ENCODE measurements at places on chromosomes 16 and 17. TPM values are rescaled to one million over a fixed set of nuclear protein-coding genes. Genes with fewer than 3 reads are reported as not detected.

KRTAP4-3 gene
- not detected for total RNA-seq

PSKH1 gene
- total RNA-seq, result 14.7 TPM

ARHGAP44 gene
- total RNA-seq, result 2.4 TPM

IQCK gene
- total RNA-seq, result 10.8 TPM

NPIPB2 gene
- total RNA-seq, result 1.5 TPM

SLC6A2 gene
- 0.07 TPM for total RNA-seq

CRYBA1 gene
- total RNA-seq, result not detected

KCNJ12 gene
- total RNA-seq, result 1.5 TPM

CDRT15 gene
- not detected for total RNA-seq

NHLRC4 gene
- 0.21 TPM for total RNA-seq

PRKCB gene
- total RNA-seq, result 0.22 TPM

CUEDC1 gene
- 56.9 TPM for total RNA-seq

TMEM114 gene
- total RNA-seq, result not detected

E2F4 gene
- 101 TPM for total RNA-seq

AARS1 gene
- 79.7 TPM for total RNA-seq

CLUH gene
- 111 TPM for total RNA-seq

SLC47A2 gene
- 0.07 TPM for total RNA-seq

GSE1 gene
- total RNA-seq, result 26.1 TPM

MEIOC gene
- total RNA-seq, result 1.8 TPM

CEP295NL gene
- 0.38 TPM for total RNA-seq

BAIAP3 gene
- total RNA-seq, result 1.1 TPM

PPY gene
- total RNA-seq, result not detected

NGFR gene
- total RNA-seq, result 0.85 TPM

TCAP gene
- 1.0 TPM for total RNA-seq

HOXB7 gene
- 35.7 TPM for total RNA-seq

PLEKHG4 gene
- total RNA-seq, result 10.1 TPM

CTRB1 gene
- total RNA-seq, result not detected

CLEC19A gene
- 0.08 TPM for total RNA-seq

KDM6B gene
- 21.0 TPM for total RNA-seq

Measured in A549 treated with dexamethasone at 1 μM for 4 hours (cell line).